ENCODE measurements at places on chromosomes 3 and 15. TPM values are rescaled to one million over a fixed set of nuclear protein-coding genes. Genes with fewer than 3 reads are reported as not detected.
A peak's percentile ranks its signal among the peaks of the same experiment; 100 is the strongest.

- DNase-seq: peak; percentile 4
Observed at GRCh38 chr3:111012388-111013248, 59.0 kb upstream of the NECTIN3 start.

DNA sequence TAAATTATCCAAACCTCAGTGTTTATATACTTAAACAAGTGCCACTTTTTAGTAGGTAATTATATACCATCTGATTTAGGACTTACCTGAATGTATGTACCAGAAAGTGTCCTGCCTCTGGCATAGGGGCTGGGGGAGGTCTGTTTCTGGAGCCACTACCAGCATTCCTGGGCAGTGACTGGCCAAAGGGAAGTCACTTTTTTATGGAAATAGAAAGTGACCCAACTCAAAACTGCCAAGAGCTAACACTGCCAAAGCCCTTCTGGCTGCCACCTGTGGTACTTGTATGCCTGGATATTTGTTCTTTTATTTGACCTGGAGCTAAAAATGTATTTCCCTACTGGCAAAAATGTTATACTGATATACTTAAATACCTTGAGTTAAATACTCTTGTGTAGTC lies 42.7 kb downstream of the ESYT3 start:
- no peak for DNase-seq

The PLA2G4B gene
- 0.39 TPM for total RNA-seq

DNA sequence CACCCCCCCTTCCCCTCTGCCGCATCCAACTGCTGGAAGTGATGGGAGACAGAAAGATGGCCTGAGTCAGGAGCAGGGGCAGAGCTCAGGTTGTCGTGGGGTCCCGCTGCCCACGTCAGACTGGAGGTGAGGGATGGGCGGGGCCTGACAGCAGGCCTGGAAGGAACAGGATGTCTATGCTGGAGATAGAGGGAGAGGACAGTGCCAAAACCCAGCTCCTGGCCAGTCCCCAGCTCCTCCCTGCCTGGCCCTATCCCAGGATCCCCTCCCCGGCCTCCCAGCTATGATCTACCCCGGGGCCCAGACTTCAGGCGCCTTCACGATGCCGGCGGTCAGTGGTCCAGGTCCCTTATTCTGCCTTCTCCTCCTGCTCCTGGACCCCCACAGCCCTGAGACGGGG lies at the start of gene LMAN1L:
Gene LMAN1L, plus strand, starts transcription at position 303 of the 400 bp plus-strand sequence. Its CDS starts 20 bp downstream, at position 323.
- no peak for DNase-seq

DNA sequence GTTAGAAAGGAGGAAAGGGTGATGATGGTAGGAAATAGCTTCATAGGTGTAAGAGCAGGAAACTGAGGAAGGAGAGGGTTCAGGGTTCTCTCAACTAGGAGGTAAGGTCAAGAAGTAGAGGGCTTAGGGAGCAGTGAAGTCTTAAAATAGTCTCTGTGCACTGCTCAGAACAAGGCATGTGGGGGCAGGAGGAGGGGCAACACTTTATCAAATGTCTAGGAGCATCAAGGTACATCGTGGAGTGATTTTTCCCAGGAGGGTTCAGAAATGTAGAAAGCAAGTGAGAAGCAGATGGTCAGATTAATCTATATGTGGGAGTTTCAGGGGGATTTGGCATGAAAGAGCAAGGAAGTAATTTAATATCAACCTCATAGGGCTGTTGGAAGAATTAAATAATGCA lies 58.8 kb downstream of the TNIK start:
- DNase-seq: no peak

- no peak for DNase-seq
Observed at GRCh38 chr3:108528459-108529252, 18.3 kb upstream of the MYH15 start.

The TTLL13 gene
- total RNA-seq: not detected

GRCh38 chr3:122676759-122677158 lies 3.9 kb upstream of the PARP14 start:
- peak; percentile 26 for DNase-seq

GRCh38 chr15:95557226-95558046 lies 773.1 kb upstream of the NR2F2 start:
- peak; percentile 91 for DNase-seq

DNA sequence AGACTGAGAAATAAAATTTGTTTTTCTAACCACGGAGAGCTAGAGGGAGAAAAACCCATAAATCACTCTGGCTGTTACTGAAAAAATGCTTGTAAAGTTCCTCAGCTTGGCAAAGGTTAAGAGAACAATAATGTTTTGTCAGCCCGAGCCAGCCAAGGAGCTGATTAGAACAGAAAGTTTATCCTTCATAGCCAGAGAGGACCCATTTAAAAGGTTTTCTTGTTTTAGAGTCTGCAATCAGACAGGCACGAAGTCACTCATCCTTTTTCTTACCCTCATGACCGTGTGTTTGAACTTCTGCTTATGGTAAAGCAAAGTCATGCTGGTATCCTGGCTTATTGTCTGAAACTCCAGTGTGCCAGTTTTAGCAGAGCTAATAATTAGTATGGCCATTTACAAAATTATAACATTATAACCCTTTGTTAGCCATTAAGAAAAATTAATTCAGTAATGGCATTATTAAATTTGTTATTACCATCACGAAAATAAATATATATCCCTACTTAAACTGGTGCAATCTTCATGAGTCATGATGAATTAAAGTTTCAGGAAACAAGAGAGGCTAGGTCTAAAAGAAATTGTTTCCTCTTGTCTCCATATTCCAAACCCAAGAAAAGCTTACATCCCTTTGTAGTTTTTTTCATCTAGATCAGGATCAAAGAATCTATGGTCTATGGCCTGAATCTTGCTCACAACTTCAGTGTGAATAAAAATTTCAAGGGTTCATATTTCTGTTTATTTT lies 13.5 kb upstream of the STXBP5L start:
- peak; percentile 11 for DNase-seq

The RTF1 gene
- 24.1 TPM for total RNA-seq

The PPARG gene
- total RNA-seq: 7.8 TPM

DNA sequence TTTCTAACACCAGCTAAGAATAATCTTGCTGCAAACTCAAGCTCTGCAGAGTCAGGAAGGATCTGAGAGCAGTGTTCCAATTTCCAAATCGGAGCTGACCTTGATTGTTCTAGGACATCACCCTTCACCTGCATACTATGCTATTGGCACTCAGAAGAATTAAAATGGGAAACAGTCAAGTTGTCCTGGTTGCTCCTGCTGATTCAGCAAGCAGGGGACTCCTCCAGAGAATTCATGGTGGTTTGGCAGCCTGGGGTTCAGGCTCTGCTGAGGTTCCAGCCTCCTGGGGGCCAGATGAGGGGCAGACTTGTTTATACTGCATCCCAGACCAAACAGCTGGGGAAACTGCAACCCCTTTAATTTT lies 213.7 kb upstream of the ADAMTS9 start:
- no peak for DNase-seq

DNA sequence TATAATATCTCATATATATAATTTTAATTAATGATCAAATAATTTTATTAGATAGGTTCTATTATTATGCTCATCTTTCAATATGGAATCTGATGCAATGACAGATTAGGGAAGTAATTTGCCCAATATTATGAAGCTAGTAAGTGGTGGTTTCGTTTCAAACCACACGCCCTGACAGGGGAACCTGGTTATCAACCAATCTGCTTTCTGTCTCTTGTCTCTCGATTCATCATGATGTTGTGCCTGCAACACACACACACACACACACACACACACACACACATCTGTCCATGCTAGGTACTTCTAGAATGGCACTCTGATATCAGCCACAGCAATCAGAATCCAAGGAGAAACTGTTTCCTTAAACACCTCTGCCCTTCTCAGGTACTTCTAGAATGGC lies 128.4 kb downstream of the ZBBX start:
- no peak for DNase-seq

DNA sequence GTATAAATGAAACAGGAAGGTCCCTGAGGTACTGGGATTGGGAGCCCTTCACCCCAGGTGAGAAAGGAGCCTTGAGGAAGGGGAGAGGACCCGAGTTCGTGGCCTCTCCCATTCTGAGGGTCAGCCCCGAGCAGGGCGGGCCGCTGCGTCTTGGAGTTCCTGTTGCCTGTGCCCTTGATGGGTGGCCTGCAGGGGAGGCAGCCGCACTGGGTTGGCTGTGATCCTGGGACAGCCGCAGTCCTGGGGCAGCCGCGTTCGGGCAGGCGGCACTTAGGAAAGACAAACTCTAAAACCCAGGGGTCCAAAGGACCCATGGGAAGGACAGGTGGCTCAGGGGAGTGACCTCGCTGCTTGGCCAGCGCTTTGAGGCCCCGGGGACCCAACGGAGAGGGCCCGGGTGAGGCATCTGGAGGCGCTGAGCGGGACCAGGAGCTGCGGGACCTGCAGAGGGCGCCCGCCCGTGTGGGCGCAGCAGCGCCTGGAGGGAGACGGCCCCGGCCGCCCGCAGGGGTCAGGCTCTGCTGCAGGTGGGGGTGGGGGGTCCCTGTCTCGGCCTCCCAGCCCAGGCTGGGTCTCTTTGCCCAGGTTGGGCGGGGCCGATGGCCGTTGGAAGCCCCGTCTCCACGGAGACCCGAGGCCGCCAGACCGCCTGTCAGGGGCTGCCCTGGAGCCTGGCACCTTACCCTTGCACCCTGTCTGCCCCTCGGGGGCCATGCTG lies 65.1 kb downstream of the HMCES start:
- no peak for DNase-seq

The ZBTB47 gene
- total RNA-seq: 8.8 TPM

- no peak for DNase-seq
Observed at GRCh38 chr3:124434176-124434575, 296.1 kb upstream of the UMPS start.

GRCh38 chr15:38553071-38553470 lies 11.5 kb downstream of the RASGRP1 start:
- no peak for DNase-seq

DNA sequence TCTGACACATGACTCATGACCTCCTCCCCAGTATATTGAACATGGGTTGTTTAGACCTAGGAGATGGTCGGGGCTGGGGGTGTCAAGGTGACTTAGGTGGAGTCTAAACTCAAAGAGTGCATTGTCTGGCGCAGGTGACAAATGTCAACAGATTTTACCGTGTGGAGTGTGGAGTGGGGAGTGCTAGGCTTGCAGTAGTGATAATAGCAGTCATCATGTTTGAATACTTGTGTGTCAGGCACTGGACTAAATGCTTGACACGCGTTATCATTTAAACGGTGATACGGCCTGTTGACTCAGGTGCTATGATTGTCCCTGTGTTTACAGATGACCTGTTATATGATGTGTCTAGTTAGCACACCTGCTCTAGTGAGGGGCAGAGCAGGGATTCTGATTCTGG lies 30.8 kb downstream of the MUC20 start:
- no peak for DNase-seq

DNA sequence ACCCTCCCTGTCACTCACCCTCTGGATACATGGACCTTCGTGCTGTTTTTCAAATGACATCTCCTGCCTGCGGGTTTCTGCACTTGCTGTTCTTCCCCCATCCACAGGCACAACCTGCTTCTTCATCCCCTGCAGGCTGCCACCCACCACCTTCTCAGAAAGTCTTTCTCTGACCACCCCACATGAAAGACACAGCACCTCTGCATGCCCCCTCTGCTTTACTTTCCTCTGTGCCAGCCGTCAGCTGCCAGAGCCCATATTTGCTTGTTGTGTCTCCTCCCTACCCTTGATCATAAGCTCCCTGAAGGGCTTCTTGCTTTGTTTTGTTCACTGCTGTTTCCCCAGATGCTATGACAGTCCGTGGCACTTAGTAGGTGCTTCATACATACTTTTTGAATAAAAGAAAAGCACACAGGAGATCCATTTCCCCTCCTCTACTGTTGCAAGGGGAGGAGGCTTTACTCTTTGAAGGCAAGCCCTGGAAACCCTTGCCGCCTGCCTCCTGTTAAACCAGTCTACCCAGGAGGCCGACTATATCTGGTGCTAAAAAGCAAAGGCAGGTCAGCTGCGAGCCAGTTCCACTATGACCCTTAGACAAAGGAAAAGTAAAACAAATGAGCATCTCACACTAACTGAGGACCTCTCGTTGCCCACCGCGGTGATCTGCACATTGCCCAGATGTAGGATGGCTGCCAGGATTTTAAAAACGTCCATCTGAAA lies 31.9 kb downstream of the MYO5C start:
- no peak for DNase-seq

The ERC2 gene
- total RNA-seq: 0.24 TPM

The KLHL40 gene
- total RNA-seq: not detected

The IMP3 gene
- total RNA-seq: 153 TPM

- DNase-seq: peak; percentile 23
Observed at GRCh38 chr3:184597829-184598573, 36.4 kb downstream of the EPHB3 start.

All from RPMI7951 (cell line).